ENCODE measurements at places on chromosomes 11 and 22.

GRCh38 chr11:9972989-9973388 is 309.1 kb downstream of the SWAP70 start:
- peak; percentile 17 for DNase-seq

- no peak for DNase-seq
These were observed 11.9 kb downstream of the SLC25A18 start for GRCh38 chr22:17575151-17575550.

DNA sequence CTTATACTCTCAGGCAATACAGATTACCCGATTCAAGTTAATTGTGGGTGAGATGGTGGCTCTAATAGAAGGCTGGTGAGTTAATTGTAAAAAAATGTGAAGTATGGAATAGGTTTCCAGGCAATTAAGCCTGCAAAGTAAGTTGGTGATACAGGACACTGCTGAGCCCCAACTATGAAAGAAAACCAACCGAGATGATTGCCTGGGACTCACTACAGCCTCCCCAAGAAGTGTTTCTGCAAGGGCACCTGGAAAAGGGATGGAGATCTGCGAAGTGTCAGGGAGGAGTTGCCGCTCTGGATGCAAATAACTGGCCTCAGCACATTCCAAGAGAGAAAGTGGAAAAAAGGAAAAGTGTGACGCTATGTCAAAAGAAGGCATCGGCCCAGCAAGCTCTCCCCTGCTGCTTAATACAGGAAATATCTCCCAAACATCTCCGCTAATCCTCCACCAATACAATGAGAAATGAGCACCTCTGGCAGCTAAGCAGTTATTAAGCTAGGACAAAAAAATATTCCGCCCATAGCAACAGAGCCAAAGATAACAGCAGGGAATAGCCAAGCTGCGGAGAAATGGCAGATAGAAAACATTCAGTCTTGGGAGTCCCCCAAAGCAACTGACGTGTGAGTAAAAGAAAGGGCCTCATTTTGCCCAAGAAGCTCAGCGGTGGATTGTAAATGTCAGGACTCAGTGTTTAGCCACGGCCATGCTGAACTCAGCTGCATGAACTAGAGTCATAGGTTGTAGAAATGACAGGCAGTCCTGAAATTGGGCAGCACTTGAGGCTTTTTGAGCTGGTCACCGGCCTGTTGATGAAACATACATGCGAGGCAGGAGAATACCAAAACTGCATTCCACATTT is 133.7 kb downstream of the SNX19 start:
- DNase-seq: no peak

GRCh38 chr11:85774256-85775101 is 36.5 kb downstream of the SYTL2 start:
- DNase-seq: no peak

GRCh38 chr11:127627629-127628457 is 627.3 kb upstream of the KIRREL3 start:
- DNase-seq: no peak

GRCh38 chr11:130429120-130429681 is 792 bp upstream of the ADAMTS8 start:
- DNase-seq: no peak

- peak; percentile 17 for DNase-seq
These were observed 133.5 kb downstream of the CD44 start for GRCh38 chr11:35272391-35272902.

DNA sequence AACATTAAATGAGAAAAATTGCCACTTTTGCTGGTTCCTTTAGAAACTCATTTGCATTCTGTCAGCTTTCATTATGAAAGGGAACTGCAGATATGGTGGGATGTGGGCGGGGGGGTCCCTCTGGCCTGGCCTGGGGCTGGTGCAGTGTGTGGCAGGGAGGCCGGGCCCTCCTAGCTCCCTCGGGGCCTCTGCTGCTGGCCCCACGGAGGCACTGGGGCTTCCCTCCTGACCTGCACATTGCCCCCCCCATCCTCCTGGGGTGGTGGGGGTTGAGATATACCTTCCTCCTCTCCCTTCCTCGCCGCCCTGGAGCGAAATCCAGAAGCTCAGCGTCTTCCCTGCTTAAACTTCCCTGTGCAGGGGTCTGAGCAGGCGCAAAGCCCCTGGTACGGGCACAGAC is 1005.9 kb downstream of the BRD1 start:
- DNase-seq: no peak

- DNase-seq: no peak
These were observed 47.6 kb upstream of the KCNQ1OT1 start for GRCh38 chr11:2747248-2748027.

DNA sequence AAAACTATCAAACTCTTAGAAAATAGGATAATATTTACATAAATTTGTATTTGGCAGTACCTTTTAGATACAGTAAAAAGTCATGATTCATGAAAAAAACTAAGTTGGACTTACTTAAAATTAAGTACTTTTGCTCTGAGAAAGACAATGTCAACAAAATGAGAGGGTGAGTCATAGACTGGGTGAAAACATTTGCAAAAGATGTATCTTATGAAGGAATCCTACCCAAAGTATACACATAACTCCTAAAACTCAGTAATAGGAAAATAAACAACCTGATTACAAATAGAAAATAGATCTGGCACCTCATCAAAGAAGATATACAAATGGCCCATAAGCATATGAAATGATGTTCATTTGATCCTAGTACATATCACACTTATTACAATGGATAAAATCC is 1154.6 kb downstream of the JRKL start:
- DNase-seq: no peak

- DNase-seq: no peak
These were observed 69.9 kb upstream of the BID start for GRCh38 chr22:17844150-17844549.

GRCh38 chr11:130400781-130401483 is 27.5 kb downstream of the ADAMTS8 start:
- DNase-seq: no peak

DNA sequence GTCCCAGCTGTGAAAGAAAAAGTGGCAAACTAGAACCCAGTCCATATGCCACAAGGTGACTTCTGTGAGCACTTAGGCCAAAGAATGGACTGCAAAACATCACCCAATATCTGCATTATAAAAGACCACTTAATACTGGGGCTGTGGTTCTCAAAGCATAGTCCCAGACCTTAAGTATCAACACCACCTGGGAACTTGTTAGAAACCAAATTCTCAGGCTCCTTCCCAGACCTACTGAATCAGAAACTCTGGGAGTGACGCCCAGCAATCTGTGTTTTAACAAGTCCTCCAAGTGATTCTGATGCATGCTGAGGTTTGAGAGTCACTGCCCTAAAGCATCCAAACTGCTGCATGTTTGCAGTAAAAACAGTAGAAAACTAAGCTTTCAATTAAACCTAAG is 81.3 kb downstream of the SERGEF start:
- no peak for DNase-seq

- DNase-seq: peak; percentile 28
These were observed 34.6 kb downstream of the NFAM1 start for GRCh38 chr22:42397332-42398249.

DNA sequence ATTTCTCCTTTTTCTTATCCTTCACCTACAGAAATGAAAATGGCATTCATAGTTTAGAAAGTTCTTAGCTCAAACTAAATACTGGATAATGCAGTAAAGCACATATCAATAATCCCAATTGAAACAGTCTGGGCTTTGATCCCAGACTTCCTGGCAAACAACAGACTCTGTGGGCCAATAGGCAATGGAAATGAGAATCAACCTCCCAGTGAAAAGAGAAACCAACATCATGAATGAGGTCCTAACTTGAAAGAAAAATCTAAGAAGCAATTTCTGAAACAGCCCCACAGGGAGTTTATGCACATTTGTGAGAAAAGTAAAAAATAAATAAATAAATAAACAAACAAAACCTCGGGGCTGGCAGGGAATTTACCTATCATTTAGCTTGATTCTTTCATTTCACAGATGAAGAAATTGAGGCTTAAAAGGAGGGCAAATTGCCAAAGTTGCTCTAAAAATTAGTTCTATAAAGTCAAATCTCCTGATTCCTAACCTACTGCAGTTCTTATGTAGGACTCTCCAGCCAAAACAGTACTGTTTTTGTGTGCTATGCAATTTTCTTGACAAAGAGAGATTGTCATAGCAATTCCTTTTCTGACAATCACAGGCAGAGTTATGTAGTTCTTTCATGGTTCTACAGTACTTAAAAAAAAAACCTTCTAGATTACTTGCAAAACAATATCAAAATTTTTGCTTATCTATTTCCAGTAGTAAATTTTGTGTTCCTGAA is 265.8 kb downstream of the GRM5 start:
- DNase-seq: no peak

DNA sequence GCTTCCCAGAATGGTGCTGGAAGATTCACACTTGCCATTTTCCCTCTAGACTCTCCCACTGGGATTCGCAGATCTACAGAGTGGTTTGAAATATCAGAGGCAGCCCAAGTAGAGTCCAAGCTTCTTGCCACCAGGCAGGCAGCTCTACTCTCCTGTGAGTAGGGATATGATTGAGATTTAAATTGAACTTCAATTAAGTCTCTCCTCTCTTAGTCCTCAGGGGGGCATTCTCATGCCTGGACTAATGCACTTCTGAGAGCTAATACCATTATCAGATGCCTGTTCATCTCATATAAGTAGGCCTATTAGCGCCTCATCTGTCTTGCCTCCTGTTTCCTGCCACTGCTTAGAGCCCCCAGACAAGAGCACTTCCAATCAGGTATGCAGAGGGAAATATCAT is 25.5 kb upstream of the AMPD3 start:
- DNase-seq: no peak

DNA sequence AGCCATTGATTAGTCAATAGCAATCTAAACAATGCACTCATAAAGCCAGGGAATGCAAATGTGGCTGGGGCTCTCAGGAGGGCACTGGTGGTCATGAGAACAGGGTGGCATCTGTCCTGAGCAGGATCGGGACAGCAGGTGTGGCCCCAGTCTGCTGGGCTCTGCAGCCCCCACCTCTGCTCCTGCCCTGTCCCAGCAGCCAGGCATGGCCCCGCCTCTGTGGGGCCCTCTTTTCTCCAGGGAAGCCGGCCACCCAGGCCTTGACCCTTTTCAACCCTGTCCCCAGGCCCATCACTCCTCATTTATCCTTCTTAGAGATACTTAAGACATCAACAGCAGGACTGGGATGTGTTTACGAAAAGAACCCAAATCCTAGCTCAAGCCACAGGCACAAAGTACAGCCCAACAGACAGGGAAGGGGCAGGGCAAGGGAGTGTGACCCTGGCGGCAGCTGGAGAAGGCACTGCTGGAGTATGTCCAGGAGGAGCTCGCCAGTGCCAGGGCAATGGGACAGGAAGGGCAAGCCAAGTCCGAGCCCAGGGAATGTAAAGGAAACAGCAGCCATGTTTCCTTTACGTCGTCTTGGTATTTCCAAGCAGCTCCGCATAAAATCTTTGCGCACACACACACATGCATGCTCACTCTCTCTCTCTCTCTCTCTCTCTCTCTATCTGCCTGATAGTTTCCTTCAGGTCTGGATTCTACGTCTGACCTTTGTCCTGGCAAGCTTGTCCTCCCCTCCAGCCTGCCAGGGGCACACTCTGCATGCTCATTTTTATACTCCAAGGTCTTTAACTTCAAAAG is 59.9 kb downstream of the DGCR2 start:
- no peak for DNase-seq

- no peak for DNase-seq
These were observed 124.1 kb upstream of the MPPED2 start for GRCh38 chr11:30710221-30710620.

GRCh38 chr22:27990879-27991278 is 71.8 kb upstream of the PITPNB start:
- no peak for DNase-seq

- DNase-seq: no peak
These were observed 26.3 kb upstream of the CSF2RB start for GRCh38 chr22:36887162-36887561.

DNA sequence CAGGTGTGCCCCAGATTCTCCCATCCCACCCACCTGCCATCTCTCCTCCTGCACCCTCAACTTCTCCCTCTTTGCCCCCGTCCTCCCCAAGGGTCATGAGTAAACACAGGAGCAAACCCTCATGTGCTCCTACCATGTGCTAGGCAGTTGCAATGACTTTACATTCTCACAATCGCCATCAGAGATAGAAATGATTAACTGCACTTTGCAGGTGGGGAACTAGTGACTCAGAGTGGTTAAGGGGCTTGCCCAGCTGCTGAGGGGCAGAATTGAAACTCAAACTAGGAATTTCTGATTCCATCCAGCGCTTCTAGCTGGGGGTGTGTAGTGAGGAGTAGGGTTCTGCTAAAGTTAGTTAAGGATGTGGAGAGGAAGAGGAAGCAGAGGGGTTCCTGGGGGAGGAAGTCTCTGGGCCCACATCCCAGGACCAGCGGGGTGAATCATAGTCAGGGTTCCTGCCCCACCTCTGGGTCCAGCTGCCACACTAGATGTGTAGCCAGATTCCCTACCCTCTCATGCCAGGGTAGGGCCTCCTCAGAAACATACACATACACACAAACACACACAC is 16.0 kb upstream of the PRG2 start:
- DNase-seq: no peak

DNA sequence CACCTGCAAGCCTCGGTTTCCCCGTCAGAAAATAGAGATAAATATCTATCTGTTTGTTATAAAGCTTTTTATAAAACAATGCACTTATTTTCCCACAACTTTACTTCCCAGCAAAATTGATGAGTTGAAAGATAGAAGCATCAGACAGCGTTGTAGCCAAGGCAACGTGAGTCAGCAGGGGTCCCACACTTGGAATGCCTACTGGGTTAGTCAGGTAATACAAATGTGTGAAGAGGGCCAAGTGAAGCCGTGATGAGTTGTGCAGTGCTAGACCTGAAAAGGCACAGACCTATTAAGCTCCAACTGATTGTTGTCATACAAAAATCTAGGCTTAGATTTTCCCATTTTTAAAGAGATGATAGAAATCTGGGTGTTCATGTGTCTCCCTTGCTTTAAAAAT is 118.7 kb downstream of the PGR start:
- DNase-seq: no peak

DNA sequence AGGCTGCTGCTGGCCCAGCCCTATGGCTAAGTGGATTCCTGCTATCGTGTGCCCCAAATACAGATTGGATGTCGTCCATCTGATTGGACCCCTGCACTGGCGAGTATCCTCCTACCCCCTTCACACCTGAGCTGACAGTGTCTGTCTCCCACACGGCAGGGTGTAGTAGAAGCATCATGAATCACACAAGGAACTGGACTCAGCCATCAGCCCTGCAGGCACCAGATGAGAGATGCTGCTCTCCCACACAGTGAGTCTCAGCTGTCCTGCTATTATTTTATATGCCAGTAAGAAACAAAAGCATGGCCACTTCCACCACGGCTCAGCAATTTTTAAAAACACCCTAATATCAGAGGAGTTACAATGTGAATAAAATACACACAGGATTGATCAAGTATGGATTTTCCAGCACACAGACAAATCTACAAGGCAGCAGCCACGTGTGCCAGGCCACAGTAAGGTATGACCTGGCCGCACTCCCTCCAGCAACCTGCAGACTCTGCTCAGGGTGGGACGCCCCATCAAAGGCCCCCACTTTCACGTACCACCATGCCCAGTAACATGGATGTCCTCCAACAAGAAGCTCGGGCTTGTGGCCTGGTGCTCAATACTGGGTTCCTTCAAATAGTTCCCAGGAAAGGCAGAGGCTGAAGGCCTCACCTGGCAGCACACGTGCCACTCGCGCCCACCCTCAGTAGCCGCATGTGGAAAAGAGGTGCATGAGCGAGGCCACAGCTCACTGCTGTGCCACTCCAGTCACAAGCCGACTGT is 16.4 kb upstream of the SLC25A1 start:
- no peak for DNase-seq

GRCh38 chr22:38935023-38935422 is 22.4 kb upstream of the APOBEC3A start:
- DNase-seq: no peak

- no peak for DNase-seq
These were observed 4.2 kb upstream of the MPEG1 start for GRCh38 chr11:59216641-59217564.

Data from bone marrow (tissue), 2 donors.